ENCODE measurements at places on chromosomes 6 and 20.

DNA sequence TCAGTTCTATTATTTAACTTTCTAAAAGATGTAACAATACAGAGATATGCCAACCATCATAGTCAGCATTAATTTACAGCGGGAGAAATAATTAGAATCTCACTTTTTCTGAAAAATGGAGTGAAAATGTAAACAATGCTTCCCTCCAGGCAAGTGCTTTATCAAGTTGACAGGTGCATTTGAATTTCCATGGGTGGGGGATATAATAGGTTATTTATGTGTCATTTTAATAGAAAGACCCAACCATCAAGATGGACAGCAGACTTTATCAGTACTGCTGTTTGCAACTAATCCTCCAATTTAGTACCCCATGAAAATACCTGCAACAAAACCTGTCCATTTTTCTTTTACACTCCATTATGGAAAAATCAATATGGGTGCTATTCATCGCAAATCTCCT is 780.1 kb downstream of the TFAP2A start:
- DNase-seq, result no peak

- no peak for DNase-seq
These were observed 31.3 kb upstream of the GRM4 start for GRCh38 chr6:34177181-34177591.

GRCh38 chr6:27894839-27895762 is 17.1 kb downstream of the OR2B2 start:
- DNase-seq, result peak; percentile 66

- no peak for DNase-seq
These were observed 27.9 kb upstream of the BMP6 start for GRCh38 chr6:7697820-7698623.

- DNase-seq, result no peak
These were observed 56.0 kb upstream of the JAG1 start for GRCh38 chr20:10729785-10730184.

DNA sequence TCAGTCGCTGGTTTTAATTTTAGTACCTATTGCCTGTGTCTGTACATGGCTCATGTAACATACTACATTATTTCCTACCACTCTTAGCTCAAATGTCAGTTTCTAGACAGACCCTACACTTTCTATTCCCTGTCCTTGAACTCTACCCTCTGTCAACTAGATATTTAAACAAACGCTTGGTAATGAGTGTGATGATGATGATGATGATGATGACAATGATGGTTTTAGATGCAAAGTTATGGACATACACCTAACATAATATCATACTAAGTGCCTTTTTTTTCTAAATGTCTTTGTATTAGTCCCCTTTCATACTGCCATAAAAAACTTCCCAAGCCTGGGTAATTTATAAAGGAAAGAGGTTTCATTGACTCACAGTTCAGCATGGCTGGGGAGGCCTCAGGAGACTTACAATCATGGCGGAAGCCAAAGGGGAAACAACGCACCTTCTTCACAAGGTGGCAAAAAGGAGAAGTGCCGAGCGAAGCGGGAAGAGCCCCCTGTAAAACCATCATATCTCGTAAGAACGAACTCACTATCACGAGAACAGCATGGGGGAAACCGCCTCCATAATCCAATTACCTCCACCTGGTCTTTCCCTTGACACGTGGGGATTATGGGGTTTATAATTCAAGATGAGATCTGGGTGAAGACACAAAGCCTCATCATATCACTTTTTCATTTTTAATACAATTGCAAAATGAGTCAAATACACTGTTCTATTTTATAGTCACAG is 87.1 kb downstream of the IBTK start:
- no peak for DNase-seq

DNA sequence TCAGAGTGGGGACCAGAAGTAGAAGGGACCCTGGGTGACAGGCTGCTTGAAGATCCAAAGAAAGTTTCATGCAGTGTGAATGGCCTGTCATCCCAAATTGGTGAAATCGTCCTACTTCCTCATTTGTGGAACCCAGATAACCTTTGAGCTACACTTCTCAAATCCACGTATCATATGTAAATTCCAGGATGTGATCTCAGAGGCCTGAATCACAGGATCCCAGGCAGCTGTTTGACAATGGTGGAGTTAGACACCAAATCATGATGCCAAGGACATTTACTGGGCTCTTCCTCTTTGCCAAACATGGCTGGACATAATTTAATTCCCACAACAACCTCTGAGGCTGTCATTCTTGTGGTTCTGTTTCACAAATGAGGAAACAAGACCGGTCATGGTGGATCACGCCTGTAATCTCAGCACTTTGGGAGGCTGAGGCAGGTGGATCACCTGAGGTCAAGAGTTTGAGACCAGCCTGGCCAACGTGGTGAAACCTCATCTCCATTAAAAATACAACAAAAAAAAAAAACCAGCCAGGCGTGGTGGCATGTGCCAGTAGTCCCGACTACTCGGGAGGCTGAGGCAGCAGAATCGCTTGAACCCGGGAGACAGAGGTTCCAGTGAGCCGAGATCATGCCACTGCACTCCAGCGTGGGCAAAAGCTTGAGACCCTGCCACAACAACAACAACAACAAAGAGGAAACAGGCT is 39.9 kb upstream of the TTPAL start:
- no peak for DNase-seq

DNA sequence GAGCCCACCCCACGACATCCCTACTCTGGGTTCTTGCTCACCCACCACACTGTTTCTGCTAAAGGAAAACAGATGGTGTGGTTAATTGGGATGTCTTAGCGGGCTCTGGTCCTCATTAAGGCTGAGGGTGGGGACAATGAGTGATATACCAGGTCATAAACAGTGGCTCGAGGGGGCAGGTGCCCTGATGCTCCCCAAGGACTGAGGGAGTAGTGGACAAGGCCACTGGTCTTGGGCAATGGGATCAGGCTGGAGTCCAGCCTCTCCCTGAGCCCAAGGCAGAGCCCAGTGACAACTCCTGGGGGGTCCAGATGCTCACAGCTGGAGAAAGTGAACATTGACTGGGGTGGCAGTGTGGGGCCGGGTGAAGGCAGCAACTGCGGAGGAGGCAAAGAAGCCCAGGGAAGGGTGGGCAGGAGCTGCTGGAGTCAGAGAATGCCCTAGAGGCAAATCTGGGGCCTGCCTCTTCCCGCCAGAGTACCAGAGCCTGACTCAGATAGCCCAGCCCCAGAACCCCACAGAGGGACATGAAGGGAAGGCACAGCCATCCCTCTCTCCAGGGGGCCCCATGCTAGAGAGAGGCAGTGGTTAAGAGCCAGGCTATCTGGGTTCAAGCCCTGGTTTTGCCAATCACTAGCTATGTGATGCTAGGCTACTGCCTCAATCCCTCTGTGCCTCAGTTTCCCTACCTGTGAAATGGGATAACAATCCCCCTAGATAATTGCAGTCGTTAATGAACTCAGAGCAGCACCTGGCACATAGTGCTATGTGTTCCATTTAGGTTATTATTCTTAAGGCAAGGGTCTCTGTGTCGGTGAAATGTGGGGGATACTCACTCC is 72.3 kb downstream of the MRPL14 start:
- DNase-seq, result no peak

DNA sequence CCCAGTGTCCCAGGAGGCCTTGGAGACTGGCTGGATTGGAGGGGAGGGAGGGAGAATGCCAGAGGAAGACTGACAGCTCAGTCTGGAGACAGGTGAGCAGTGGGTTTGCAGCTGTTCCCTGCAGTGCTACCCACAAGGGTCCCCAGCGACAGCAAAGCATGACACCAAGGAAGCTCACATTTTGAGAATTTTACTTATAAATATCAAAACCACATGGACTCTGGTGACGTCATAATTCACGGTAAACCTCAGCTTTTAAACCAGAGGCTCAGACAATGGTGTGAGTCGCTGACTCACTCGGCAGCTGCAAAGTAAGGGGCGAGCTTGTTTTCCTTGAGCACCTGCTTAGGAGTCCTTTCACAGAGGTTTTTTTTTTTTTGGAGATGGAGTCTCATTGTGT is 65.2 kb downstream of the THBS2 start:
- no peak for DNase-seq

DNA sequence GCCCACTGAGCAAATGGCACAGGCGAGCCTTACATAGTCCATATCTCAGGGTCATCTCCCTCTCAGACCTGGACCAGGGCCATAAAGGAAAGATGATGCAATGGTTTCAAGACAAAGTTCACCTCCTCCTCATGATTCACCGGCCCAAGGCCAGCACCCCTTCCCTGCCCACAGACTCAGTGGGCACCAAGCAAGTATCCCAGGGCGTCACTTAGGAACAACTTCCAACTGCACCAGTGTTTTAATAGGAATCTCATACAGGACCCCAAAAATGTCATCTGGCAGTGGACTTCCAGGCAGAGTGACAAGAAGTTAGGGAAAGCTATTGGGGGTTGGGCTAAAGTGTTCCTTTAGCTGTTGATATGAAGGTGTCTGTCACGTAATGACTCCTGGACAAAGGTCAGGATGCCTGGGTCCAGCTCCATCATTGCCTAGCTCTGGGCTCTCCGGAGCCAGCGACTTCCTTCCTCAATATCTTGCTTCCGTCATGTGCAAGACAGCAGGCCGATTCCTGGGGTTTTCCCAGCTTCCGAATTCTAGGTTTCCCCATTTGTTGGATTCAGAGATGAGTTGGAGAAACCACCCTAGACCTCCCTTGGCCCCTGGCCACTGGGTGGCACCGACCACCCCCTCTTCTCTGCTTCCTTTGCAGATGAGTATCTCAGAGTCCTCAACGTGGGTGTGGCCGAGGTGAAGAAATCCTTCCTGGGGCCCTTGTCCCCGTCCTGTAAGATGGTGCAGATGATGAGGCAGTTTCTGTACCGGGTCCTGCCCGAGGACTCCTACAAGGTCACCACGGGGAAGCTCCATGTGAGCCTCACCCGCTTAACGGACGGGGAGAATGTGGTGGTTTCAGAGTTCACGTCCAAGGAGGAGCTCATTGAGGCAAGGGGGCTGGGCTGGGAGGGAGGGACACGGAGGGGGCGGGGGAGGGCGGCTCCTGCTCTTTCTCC is 21.1 kb downstream of the PNPLA1 start:
- DNase-seq, result no peak

- DNase-seq, result peak; percentile 33
These were observed 672 bp downstream of the CARMIL1 start for GRCh38 chr6:25279748-25280343.
